Central memory CD4-positive, alpha-beta T cell (primary cell): ENCODE measurements at places on chromosomes 11 and 22.

DNA sequence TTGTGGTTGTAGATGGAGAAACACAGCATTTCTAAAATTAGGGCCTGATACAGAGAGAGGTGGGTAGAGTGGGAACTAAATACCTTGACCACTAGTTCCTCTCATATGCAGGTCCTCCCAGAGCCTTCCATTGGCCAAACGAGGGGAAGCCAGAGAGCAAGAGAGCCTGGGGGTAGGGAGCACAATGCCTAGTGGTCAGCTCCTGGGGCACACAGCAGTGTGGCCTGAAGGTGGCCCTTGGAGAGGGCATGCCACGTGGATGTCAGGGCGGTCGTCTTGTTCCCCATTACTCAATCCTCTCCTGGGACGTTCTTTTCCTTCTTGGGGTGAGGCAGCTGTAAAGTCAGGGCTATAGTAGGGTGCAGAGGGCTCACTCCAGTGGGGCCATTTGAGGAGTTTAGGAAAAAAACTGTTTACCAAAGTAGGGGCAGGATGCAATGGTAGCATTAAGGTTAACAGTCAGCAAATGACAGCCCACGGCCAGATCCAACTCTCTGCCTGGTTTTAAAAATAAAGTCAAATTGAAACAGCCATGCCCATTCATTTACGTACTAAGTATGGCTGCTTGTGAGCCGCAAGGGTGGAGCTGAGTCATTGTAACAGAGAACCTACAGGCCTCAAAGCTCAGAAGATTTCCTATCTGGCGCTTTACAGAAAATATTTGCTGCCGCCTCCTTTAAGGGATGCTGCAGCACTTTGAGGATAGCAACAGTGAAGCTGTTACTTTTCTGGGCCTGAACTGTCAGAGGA, 7.6 kb downstream of the MYO18B start:
- no peak for DNase-seq

DNA sequence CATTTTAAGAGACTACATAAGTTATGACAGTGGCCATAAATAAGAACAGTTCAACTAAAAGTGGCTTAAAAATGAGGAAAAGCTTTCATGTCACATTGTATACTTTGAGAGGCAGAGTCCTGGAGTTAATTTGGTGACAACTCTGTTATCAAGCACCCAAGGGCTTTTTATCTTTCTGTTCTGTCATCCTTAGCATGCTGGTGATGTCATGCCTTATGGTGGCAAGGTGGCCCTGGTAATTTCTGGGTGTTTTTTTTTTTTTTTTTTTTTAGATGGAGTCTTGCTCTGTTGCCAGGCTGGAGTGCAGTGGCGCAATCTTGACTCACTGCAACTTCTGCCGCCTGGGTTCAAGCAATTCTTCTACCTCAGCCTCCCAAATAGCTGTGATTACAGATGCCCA, 158.8 kb downstream of the AASDHPPT start:
- no peak for DNase-seq

- peak; percentile 68 for DNase-seq
These were observed 8.3 kb upstream of the PPIL2 start for GRCh38 chr22:21657360-21658032.

- no peak for DNase-seq
These were observed 93.8 kb upstream of the BLID start for GRCh38 chr11:122209619-122210366.

GRCh38 chr22:29782061-29782845, 15.1 kb downstream of the UQCR10 start:
- no peak for DNase-seq

DNA sequence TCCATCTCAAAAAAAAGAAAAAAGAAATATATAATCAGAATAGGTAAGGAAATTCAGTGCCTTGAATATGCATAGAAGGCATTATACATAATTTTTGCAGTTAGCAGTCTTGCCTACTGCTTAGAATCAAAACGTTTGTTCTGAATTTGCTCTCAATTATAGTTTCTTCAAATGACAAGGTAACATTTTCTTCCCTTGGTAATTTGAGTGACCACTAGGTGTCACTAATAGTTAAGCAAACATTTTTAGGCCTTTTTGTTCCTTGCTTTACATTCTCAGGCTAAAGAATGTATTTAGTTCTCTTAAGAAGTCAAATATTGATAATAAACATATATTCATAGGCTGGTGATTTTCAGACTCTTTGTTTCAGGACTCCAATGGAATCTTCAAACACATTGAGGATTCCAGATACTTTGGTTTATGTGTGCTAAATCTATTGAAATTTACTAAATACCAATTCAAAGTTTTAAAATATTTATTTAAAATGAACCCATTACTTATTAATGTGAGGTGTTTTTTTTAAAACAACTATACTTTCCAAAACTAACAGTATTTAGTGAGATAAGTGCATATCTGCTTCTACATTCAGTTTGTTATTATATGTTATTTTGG, 55.0 kb upstream of the DEPDC7 start:
- DNase-seq: peak; percentile 38

DNA sequence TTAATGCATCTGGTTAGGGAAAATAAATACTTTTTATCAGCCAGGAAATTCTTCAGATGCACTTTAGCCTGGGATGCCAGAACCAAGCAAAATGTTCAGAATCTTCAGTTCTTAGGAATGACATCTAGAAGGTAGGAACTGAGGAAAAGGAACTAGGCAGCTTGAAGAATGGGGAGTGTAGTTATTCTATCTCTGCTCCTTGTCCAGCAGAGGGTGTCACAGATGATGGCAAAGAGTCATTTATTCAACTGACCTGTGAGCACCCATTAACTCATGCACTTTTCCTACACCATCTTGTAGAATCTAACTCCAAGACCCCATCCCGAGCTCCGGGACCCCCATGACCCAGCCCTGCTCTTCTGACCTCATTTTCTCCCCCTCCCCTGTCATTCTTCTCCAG, 122.1 kb upstream of the ISX start:
- DNase-seq: no peak

GRCh38 chr11:108122166-108122628, 830 bp downstream of the ACAT1 start:
- DNase-seq: no peak

DNA sequence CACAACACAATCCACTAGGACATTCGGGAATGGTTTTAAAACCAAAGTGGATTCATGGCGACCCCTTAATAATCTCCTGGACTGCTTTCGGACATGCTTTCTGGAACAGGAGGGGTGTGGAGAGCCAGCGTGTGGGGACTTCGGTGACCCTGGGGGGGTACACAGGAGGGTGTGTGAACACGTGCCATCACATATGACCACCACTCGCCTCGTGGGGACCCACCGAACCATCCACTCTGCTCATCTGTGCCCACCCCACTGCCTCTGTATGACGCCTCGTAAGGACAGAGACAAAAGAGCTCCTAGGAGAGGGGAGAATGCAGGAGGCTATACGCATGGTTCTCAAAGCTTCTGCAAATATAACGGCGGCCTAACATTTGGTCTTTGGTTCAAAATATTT, 8.9 kb downstream of the LTO1 start:
- DNase-seq: no peak

GRCh38 chr22:46673205-46673604, 53.0 kb downstream of the GRAMD4 start:
- DNase-seq: no peak

DNA sequence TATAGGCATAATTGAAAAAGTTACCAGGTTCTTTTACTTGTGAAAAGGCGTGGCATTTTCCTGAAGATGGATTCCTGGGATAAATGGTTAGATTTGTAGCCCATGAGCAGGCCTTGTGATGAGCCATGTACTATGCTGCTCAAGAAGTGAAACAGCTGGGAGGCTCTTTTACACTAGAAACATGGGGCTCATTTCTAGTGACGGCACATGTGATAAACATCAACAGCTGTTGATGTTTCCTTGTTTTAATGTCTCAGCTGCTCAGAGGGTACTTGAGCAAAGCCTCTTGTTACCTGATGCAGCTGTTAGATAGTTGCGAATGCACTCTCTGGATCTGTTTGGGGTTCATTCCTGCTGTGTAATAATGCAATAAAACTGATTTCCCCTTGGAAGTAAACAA, 396.8 kb downstream of the GUCY1A2 start:
- DNase-seq: no peak

DNA sequence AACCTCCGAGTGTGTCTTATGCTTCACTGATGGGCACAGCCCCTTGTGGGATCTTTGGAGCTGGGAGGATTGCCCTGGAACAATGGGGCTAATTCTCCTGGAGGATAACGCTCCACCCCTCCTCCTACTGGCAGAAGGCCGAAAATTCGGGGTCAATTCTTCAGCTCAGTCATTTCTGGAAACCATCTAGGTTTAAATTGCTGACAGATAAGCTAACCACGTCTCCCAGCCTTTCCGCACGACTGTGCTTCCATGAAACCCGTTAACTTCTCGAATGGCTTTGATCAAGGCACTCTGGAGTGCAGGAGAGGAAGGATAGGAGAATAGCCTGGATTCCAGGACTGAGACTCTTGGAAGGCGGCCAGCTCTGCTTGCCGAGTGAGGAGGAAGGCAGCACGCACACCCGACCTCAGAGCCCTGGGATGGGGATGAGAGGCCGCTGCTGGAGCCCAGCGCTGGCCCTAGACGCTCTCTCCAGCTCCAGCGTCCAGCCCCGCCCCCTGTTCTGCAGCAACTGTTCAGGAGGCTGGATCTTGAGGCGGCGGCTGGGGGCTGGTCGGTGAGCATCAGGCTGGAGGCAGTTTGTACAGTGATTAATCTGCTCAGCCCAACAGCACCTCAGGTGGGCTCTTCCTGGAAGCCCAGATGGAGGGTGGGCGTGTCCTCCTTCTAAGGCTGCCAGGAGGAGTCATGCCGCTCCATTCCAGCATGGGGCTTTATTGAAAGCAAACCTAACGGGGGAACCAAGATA, 176.7 kb upstream of the NCAM1 start:
- no peak for DNase-seq

GRCh38 chr11:67404515-67405195, 772 bp downstream of the TBC1D10C start:
- peak; percentile 61 for DNase-seq

DNA sequence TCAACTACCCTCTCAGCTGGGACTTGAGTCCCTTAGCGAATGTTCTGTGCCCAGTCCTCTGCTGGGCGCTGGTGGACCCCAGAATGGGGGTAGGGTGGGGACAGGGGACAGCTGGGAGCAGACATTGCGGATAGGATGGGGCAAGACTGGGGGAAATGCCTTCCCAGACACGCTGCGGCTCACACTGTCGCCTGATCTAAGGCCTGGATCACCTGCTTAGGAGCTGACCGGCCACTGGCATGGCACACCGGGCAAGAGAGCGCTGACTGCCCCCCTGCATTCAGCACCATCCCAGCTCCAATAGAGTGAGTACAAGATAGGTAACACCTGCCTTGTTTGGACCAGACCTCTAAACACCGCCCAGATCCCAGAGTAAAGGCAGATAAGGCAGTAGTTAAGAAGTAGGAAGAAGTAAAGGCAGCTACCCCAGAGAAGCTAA, 1.4 kb downstream of the ARVCF start:
- DNase-seq: no peak

DNA sequence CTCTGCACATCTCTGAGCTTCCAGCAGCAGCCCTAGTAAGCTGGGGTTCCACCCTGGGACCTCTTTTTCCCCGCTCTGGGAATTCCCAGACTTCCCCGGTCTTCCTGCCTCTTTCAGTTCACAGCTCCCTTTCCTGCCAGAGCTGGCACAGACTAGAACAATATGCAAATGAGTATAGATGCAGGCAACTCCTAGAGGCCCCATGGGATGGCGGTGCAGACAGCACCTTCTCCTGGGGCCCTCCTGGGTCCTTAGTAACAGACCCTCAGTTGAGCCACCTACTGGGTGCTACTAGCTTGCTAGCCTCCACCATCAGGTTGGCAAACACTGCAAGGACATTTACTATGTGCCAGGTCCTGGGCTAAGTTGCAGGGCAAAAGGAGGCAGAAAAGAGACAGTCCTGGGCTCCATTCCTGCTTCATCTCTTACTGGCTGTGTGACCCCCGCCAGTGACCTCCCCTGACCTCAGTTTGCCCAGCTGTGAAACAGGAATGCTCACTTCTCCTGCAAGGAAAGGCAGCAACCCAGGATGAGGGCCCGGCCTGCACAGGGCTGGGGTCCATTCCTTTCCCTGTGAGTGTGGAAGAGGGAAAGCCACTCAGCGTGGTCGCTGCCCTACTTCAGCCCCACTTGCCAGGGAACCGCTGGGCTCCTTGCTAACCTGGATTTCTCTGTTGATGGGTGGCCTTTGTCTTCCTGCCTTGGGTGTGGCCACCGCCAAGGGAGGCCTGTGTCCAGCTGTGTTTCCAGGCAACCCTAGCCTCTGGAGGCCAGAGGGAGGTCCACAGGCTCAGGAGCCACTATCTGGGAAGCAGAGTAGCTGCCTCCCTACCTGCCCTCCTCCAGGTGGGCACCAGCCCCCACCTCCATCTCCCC, 7.3 kb downstream of the RELT start:
- no peak for DNase-seq

GRCh38 chr22:45683680-45684079, 12.0 kb downstream of the ATXN10 start:
- no peak for DNase-seq

- DNase-seq: no peak
These were observed 54.9 kb downstream of the LINC01488 start for GRCh38 chr11:69536406-69536805.

GRCh38 chr11:127733552-127733951, 733.0 kb upstream of the KIRREL3 start:
- DNase-seq: no peak

GRCh38 chr11:57124505-57124904, 57.2 kb upstream of the LRRC55 start:
- DNase-seq: no peak

- DNase-seq: no peak
These were observed 460.5 kb downstream of the LRRC4C start for GRCh38 chr11:40998920-40999319.

GRCh38 chr22:21759093-21759492, 23.5 kb upstream of the YPEL1 start:
- DNase-seq: no peak

DNA sequence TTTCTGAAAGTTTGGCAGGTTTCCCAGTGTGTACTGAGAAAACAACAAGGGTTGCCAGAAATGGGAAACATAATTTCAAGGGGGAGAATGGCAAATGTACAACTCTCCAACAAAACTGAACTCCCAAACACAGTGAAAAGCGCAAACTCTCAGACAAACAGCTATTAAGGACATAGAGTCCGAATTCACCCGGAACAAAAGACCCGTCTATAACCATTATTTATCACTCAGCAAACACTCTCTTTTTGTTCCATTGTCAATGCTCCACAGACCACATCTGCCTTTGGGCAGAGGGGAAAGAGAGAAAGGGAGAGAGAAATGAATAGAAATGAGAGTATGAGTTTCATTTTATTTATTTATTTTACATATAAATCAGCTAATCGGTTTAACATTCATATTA, 21.7 kb downstream of the KIRREL3 start:
- no peak for DNase-seq

DNA sequence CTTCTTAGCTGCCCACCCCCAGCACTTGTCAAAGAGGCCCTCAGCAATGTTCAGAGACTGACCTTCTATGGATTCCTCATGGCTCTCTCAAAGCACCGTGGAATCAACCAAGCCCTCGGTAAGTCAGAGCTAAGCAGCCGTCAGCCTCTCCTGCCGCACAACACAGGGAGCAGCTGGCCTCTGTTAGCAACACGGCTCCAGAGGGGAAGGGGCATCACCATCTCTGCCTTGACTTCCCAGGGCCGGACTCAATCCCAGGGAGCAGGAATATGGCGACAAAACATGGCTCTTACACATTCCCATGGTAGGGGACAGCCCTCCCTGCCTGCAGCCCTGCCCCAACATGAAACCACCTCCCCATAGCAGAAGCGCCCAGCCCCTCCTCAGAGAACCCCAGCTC, 18.9 kb downstream of the ARFGAP2 start:
- no peak for DNase-seq
